Suppressor macrophage (primary cell): ENCODE measurements at places on chromosomes 12 and 14.

GRCh38 chr14:74959596-74960180 lies 4.3 kb upstream of the PGF start:
- no peak for DNase-seq

DNA sequence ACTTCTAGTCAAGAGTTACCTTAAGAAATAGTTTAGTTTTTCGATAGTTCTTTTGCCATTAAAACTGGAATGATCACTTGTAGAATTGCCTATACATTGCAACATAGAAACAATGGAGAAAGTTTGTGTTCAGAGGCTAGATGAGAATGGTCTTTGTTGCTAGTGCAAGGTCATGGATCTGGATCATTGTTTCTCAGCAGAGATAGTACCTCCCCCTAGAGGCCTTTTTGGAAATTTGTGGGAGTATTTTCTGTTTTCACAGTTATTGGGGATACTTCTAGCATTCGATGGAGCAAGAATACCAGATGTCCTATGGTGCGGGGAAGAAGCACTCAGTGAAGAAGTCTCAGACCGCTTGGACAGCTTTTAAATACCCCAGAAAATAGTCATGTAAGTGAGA lies 138.8 kb upstream of the HMGA2 start:
- DNase-seq: peak; percentile 31

- no peak for DNase-seq
These were observed 32.4 kb downstream of the SMCO2 start for GRCh38 chr12:27478949-27479348.

DNA sequence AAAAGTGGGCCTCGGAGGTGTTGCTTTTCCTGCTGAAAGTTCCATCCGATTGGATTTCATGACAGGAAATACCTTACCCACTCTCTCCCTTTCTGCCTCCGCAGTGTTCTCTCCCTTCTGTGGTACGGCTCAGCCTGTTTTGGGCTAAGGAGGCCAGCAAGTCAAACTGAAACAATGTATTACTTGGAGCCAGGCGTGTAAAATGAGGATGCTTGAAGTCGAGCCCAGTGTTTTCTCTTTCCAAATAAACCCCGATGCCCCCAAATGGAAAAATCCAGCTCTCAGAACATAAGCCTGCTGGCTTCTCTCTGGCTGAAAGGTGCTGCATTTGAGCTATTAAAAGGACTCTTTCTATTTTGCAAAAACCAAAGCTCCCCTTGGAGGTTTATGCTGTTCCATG lies 124.7 kb downstream of the ZNF664 start:
- no peak for DNase-seq

DNA sequence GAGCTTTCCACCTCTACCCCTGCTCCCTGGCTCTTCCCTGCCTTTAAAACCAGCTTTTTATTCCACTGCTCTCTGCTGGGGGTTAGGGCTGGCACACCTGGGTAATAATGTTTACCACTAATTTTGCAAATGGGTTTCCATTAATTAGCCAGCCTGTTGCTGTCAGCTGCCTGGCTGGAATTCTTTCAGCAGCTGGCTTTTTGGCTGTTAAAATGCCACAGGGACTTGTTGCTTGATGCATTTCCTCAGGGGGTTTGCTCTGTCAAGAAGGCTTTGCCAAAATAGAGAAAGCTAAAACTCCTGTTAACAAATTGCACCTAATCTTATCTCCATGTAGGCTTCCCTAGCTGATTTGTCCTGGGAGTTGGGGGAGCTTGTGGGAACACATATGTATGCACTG lies 51.8 kb upstream of the PSMC1 start:
- DNase-seq: no peak
